CD4-positive, alpha-beta T cell treated with Interleukin-12 subunit alpha and Interleukin-12 subunit beta, for 1 hour (primary cell): ENCODE measurements at places on chromosomes 3 and 15.

DNA sequence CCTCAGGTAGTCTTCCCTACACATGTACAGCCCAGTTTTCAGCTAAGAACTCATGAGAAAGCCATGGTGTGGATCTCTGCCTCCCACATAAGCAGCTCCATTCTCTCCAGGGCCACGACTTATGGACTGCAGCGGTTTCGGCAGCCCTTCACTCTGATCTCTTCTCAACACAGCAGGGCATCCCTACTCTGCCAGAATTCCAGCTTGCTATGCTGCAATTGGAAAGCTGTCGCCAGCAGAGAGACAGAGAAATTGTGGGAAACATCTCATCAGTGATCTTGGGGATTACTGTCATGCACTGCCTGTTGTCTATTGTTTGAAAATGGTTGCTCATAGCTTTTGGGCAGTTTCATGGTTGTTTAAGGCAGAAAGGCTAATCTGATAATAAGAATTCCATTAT is 11.9 kb upstream of the BLM start:
- DNase-seq: no peak

DNA sequence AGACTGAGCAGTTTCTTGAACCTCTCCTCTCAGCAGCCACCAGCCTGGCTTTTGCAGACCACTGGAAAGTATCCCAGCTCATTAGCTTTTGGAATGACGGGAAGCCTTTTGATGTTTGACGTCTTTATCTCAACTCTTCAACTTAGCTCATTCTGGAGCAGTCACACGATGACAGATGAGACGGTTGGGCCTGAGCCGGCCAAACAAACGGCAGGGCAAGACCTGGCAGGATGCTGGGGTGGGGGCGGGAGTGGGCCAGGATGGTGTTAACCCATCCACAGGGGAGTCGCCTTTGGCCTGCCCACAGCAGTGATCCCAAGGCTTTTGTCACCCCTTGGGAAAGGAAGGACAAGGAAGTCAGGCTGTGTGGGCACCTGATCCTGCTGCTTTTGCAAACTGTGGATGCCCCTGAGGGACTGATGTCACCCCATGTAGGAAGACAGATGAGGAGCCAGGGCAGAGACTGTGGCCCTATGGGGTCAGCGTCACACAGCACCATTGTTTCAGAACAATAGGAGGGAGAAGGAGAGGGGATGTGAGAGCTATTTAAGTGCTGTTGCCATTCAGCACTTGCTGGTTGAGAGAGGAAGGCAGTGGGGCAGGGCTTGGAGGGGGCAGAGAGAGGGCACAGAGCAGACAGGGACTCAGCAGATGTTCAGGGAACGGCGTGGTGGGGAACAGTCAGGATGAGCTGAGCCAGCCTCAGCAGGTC is 121.9 kb upstream of the CTDSPL start:
- no peak for DNase-seq

DNA sequence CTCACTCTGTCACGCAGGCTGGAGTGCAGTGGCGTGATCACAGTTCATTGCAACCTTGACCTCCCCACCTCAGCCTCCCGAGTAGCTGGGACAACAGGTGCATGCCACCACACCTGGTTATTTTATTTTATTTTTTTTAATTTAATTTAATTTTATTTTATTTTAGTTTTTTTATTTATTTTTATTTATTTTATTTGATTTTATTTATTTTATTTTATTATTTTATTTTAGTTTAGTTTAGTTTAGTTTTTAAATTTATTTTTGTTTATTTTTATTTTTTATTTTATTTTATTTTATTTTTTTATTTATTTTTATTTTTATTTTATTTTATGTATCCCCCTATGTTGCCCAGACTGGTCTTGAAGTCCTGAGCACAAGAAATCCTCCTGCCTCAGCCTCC is 202.3 kb upstream of the SLCO3A1 start:
- no peak for DNase-seq

- no peak for DNase-seq
Observed at GRCh38 chr15:52789601-52790168, 451 bp downstream of the ONECUT1 start.

- no peak for DNase-seq
Observed at GRCh38 chr3:129985113-129985512, 10.6 kb downstream of the TRH start.

- no peak for DNase-seq
Observed at GRCh38 chr15:94526071-94526689, 294.8 kb downstream of the MCTP2 start.

- DNase-seq: no peak
Observed at GRCh38 chr15:52308446-52309153, 13.0 kb upstream of the MYO5C start.

DNA sequence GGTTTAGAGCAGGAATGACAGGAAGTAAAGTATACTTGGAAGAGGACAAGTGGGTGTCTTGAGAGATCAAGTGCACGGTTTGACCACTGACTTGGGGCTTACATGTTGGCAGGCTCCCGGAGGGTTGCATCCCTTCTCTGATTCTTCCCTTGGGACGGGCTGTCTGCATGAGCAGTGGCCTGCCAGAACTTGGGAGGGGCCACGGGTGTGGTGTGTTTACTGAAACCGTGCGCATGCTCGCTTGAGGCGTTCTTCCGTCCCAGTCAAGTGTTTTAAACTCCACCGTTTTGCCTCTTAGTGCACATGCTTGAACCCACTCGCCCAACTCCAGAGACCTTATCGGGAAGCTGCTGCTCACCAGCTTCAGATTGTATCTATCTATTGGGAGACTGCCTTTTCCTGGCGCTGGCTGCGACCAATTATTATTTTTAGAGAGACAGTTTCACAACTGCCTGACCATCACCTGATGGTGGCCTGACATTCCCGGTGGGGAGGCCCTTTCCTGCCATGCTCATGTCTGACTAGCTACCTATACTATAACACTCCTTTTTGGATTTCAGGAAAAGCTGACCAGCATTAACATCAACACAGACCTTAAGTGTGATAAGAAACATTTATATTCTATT is 14.9 kb upstream of the C3orf22 start:
- no peak for DNase-seq

DNA sequence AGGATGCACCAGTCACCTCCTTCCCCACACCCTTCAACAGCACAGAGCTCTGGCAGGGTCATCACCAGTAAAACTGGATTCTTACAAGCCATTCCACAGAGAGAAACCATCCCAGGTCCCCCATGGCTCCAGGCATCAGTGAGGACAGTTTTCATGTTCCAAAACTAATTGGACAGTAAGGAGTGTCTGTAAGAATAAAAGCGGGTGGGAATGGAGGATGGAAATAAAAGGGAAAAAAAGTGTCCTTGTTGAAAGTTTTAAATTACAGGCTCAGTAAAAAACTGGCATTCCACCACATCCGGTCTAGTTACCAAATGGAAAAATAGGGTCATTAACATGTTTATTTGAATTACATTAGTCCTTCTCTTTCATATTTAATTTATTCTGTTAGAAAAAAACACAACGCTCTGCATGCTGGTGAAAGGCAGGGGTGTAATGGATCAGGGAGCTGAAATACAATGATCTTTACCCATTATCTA is 117.4 kb downstream of the TIGIT start:
- no peak for DNase-seq

DNA sequence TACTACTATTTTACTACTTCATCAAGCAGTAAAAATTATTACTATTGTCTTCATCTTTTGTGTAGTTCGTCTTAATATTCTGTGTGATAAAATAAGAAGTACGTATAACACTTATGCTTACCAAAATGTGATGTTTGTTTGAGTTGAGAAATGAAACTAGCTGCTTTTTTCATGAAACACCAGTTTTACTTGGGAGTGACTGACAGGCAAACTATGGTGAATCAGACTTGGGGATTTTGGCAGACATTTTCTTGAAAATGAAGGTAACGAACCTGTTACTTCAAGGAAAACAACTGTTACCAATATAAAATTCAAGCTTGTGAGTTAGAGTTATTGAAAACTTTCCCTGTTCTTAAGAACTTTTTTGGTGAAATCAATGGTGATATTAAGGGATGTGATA is 10.3 kb downstream of the U2SURP start:
- no peak for DNase-seq

DNA sequence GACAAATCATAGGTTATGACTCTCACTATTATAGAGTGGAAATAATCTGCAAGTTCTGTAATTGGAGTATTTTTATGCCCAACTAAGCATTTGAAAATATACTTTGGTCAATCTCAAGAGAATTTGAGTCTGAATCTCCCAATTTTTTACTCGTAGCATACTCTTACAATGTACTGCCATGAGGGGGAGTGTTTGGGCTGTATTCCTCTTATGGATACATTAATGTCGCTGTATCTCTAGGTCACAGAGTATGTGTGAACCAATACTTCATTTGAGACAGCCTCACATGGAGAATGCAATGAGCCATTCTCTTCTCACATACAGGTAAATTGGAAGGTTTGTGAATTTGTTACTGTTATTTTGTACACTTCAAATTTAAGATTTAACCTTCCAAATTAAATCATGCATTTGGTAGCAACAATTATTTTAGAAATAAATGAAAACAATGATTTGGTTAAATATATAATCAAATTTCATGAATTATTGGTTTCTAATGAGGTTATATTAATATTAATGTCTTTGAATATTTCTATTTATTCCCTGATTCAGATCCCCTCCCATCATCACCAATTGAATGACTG is 5.5 kb upstream of the CD200 start:
- DNase-seq: peak; percentile 72

GRCh38 chr15:29670998-29671981 is 151.0 kb downstream of the TJP1 start:
- no peak for DNase-seq

DNA sequence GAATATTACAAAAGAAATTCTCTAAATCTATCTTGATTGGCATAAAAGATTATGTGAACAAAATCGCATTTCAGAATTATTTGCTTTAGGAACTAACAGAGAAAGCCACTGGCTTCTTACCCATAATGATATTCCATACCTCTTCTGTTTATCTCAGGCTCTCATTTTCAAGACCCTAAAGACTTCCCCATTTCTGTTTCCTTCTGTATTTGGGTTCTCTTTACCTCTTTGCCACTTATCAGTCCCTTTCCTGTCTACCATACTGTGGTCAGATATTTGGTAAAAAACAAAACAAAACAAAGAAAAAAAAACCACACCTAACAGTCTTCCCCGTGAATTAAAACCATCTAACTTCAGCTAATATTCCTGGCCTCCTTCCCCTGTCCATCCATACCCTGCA is 108.5 kb downstream of the LRRC28 start:
- DNase-seq: no peak

DNA sequence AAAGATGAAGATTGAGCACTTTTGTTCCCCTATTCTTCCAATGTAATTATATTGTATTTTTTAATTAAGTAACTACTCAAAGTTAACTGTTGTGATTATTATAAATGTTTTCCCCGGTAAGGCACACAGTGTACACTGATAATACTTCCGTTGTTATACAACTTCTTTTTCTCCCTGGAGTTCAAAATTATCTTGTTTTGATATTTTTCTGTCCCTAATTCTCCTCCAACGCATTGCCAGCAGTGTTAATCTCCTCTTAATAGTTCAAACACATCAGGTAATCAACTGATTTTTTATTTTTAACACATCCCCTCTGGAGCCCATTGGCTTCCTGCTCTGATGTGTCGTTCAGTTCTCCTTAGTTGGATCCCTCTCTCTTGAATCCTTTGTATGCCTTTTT is 32.3 kb upstream of the MFSD1 start:
- DNase-seq: no peak

GRCh38 chr15:32886459-32886858 is 168.7 kb downstream of the GREM1 start:
- DNase-seq: no peak

- no peak for DNase-seq
Observed at GRCh38 chr3:152374262-152374990, 105.7 kb downstream of the MBNL1 start.

DNA sequence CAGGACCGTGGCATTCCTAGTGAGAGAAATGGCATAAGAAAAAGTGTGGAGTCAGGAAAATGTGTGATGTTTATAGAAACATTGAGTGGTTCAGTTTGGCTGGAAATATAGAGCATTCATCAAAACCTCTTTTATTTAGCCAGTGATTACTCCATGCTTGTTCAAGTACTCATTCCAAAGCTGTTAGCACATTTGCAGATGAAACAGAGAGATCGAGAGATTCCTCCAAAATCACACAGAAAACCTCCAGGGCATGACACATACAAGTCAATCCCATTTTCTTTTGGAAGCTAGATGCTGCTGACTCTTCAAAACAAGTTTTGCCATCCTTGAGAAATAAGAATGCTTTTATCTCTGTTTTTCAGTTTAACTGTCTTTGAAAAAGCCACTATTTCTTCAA is 11.5 kb upstream of the MB21D2 start:
- DNase-seq: no peak

DNA sequence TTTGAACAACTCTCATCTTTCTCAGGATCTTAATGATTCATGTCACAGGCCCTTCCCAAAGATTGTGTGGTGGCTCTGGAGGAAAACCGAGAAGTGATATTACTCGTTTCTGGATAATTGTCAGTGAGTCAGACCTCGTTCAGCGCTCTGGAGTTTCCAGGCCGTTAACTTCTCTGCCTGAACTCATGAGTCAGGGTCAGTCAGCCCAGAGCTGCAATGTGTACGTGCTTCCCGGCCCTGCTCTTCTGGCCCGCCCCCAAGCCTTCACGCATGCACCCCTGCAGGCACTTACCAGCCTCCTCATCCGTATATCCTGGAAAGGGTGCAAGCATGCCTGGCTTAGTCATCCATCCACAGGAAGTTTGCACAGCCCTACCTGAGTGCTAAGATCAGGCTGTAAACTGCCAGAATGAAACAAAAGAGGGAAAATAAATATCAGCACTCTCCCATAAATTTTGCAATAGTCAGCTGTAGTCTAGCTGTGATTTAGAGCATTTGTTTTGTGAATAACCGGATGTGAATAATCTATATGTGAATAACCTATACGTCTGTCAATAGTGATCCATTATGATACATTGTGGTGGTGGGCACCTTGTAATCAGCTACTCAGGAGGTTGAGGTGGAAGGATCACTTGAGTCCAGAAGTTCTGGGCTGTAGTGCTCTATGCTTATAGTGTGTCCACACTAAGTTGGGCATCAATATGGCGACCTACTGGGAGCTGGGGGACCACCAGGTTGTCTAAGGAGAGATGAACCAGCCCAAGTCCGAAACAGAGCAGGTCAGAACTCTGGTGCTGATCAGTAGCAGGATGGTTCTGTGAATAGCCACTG is 35.3 kb upstream of the SEMA4B start:
- DNase-seq: no peak

DNA sequence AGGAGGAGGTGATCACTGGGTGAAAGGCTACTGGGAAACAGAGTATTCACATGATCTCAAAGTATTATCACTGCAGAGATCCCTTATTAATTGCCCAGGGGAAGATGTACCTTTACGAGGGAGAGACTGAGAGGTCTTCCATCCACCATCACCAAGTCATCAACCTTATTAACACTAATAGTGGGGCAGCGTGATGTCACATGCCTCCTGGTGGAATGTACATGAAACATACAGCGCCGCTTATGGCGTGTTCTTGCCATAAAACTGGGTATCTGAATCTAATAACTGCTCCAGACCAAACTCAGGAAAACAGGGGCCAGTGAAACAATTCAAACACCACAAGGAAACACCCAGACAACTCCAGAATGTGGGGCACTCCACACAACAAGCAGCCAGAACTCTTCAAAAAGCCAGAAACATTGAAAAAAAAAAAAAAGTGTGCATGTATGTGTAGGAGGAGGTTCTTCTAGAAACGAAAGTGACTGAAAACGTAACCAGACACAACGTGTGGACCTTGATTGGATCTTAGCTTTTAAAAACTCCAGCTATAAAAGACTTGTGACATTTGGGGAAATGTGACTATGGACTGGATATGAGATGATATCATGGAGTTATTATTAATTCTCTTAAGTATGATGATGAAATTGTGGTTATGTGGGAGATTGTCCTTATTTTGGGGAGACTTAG is 4.6 kb downstream of the STIMATE start:
- DNase-seq: peak; percentile 57

GRCh38 chr3:15385901-15386653 is 41.3 kb downstream of the METTL6 start:
- DNase-seq: no peak
